ENCODE measurements at places on chromosomes 16 and 17.
A peak's percentile ranks its signal among the peaks of the same experiment; 100 is the strongest.

GRCh38 chr17:65978871-65979270, 213.1 kb downstream of the CEP112 start:
- no peak for DNase-seq

DNA sequence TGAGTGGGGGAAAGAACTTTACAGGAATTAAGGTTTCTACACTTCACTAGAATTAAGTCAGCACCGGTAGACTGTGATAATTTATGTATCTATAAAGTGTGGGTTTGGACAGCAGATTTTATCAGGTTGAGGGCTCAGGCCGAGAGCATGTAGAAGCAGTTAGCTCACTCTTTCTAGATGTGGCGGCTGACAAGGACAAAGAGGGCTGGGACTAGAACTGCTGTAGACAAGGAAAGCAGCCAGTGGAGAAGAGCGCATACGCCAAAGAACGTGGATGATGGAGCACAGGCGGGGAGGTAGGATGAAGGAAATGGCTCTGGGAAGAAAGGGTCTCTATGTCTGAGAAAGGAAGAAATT, 504 bp upstream of the GOSR1 start:
- DNase-seq = peak; percentile 12

GRCh38 chr16:306911-307370, 24.0 kb downstream of the PDIA2 start:
- DNase-seq = peak; percentile 45

- DNase-seq = no peak
Measured at GRCh38 chr17:68134046-68134637, 98.6 kb downstream of the KPNA2 start.

GRCh38 chr17:48619826-48620449, 4.8 kb upstream of the HOXB8 start:
- no peak for DNase-seq

- no peak for DNase-seq
Measured at GRCh38 chr16:21166561-21166961, 8.1 kb downstream of the LDAF1 start.

GRCh38 chr17:7259555-7259889, 2.8 kb downstream of the CLDN7 start:
- DNase-seq = no peak

DNA sequence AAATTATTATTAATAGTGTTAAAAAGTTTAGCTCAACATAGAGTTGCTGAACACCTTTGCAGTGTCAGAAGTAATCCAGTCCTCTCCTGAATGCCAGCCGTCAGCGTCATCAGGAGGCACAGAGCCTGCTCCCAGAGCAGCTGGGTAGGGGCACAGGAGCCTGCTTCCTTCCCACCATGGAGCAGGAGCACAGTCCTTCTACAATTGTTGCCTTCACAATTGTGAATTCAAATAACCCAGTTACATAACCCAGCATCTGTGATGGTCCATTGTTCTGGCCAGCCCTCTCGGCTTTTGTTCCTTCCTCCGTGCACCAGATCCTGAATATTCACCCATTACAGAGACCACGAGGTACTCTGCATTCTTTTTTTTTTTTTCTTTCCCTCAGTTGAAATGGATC, 393.9 kb upstream of the MAF start:
- DNase-seq = no peak

DNA sequence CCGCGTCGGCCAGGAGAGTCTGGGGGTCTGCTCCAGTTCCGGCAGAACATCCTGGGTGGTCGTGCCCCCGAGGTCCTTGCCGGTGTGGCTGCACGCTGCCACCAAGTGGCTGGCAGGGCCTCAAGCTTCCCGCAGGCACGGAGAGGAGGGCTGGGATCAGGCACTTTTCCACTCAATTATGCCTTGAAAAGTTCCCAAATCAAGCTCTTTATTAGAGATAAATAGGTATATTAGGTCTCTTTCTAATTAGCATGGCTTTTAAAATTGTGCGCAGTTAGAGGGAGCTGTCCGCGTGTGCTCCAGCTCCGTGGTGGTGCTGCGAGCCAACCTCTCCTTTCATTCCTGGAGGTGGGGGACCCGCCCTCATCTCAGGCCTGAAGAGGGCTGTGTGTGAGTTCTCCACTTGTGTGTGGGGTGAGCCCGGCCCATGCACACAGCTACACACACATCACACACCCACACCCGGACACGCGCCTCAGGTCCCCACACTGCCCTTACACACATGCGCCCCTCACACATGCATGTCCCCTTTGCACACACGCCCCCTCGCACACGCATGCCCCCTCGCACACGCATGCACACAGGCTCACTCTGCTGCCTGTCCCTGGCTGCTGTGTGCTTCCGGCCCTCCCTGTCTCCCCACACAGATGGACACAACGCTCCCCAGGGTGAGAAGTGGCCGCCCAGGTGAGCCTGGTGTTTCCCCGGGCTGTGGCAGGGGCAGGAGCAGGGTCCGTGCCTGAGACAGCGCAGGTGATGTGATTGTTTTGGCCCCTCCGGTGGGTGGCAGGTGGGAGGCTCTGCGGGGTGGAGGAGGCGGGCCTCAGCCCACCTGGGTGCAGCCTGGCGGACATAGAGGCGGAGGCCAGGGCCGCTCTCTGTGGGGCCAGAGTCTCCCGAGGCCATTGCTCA, 28.8 kb downstream of the CACNA1H start:
- no peak for DNase-seq

GRCh38 chr17:81315885-81316391, 20.8 kb upstream of the SLC38A10 start:
- no peak for DNase-seq

DNA sequence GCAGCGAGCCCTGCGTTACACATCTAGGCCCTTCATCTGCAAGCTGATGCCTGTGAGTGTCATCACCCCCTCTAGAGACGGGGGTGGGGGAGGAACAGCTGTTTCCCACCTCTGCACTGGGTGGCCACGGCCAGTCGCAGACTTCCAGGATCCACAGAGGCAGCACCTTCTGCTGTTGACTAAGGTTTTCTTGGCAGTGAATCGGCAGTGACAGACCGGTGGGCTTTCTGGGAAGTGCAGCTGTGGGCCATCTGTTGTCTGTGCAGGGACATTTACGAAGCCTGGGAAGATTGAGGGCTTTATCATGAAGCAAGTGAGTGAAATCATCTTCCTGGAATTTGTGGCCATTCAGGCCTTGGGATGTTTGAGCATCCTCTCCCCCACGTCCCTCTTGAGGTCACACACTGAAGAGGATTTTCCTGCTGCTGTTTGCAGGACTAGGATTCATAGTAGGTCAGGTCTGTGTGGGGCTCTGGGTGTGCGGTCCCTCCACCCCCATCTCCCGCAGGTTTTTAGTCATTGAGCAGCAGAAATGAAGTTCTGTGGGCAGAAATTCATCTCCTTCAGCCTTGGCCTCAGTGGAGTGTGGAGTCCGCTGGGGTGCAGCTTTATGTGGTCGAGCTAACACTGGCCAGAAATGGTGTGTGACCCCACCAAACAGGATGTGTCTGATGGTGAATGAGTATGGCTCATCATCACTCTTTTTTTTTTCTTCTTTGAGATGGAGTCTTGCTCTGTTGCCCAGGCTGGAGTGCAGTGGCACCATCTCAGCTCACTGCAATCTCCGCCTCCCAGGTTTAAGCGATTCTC, 12.0 kb downstream of the PGS1 start:
- peak; percentile 36 for DNase-seq

GRCh38 chr16:58272855-58273254, 22.0 kb downstream of the PRSS54 start:
- DNase-seq = no peak

DNA sequence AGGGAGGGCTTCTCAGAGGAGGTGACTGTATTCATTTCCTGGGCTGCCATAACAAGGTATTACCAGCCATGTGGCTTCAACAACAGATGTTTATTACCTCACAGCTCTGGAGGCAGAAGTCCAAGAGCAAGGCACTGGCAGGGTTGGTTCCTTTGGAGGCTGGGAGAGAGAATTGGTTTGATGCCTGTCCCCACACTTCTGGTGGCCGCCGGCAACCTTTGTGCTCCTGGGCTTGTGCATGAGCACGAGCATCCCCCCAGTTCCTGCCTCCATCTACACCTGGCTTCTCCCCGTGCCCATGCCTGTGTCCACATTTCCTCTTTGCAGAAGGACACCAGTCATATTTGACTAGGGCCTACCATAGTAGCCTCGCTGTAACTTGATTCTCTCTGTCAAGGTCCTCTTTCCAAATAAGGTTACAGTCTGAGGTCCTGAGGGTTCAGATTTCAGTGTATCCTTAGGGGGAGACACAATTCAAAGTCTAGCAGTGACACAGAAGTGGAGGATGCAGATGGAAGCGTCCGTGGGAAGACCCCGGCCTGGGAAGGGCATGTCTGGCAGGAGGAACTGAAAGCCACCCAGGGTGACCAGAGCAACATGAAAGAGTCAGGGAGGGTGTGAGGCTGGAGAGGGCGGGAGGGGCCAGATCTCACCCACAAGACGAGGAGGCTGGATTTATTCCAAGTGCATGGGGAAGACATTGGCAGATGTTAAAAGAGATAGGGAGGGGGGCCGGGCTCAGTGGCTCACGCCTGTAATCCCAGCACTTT, 188.2 kb upstream of the HSBP1 start:
- no peak for DNase-seq

DNA sequence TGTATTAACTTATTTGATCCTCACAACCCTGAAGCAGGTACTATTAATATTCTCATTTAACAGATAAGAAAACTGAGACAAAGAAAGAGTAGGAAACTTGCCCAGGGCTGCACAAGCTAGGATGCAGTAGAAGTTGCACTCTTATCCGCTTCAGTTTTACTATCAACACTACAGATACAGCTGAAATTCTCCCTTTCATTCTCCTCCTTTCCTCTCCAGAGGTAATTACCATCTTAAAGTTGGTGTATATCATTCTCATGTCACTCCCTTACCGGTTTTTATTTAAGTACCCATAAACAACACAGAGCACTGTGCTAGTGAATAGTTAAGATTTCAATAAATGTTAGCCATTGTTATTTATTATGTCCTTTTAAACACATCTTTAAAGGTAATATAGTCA, 3.5 kb downstream of the GDE1 start:
- no peak for DNase-seq

GRCh38 chr16:23391381-23392222, 61.4 kb downstream of the COG7 start:
- no peak for DNase-seq

GRCh38 chr16:53565296-53565863, 62.4 kb upstream of the AKTIP start:
- no peak for DNase-seq

DNA sequence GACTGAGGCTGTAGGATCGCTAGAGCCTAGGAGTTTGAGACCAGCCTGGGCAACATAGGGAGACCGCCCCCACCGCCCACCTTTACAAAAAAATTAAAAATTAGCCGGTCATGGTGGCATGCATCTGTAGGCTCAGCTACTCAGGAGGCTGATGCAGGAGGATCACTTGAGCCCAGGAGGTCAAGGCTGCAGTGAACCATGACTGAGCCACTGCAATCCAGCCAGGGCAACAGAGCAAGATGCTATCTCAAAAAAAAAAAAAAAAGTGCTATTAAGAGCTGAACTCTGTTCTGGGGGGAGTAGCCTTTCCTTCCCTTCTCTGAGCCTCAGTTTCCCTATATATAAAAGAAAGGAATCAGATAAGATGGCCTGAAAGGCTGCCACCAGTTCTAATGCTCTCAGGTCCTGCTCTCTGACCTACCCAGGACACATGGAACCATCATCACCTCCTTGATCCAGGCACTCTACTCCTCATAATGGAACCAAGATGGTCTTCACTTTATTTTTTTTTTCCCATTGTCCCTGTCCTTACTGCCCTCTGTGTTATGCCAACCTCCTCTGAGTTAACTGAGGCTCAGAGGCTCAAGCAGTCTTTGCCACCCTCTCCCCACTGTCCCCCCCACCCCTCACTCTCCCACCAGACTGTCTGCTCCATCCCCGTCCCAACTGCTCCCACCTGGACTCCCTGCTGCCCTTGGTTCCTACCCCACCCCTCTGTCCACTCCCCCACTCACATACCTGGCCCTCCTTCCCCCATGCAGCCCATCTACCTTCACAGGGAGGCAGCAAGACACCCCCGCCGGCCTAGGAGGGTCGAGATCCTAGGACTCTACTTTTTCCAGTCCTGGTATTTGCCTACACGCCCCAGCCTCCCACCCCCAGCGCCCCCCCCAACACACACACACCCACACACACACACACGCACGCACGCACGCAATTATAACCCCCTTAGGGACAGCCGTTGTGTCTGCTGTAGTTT, 23.8 kb upstream of the EIF1 start:
- DNase-seq = no peak

GRCh38 chr16:8867216-8867931, 1.4 kb downstream of the CARHSP1 start:
- DNase-seq = no peak

DNA sequence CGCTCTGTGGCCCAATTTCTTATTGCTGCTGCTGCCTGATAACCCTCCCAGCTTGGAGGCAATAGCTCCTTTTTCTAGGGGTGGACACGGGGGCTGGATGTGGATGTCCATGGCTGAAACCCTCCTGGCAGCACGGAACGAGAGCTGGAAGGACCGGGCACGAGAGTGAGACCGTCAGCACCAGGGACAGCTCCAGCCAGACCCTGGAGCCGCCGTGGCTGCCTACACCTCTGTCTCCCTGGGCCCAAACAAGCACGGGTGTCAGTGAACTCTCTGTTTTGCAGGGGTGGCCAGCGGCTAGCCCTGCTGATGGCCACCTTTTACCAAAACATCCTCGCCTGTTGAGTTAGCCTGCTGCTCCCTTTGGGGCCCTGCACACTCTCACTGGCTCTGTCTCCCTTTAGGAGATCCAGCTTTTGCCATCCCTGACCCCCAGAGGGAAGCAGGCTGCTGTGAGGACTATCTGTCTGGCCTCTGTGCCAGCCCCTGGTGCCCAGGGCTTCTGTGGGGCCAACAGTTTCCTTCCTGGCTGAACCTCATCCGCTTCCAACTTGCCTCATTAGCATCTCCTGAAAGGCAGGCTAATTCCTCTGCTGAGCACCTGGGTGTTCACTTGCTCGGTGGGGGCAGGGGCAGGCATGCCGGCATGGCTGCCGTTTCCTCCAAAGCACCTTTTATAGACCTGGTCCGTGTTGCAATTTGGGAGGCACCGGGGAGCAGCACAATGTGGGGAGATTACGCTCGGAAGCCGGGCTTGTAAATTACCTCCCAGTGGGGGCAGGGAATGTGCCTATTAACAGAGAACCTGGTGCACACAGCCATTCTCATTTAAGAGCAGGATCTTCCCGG, 118.1 kb downstream of the ENGASE start:
- DNase-seq = peak; percentile 78

GRCh38 chr17:5911919-5912318, 158.3 kb upstream of the WSCD1 start:
- DNase-seq = no peak

GRCh38 chr16:83011939-83012338, 385.2 kb downstream of the CDH13 start:
- no peak for DNase-seq

All from HEK293T (cell line).